ENCODE measurements at places on chromosomes 4 and X.

DNA sequence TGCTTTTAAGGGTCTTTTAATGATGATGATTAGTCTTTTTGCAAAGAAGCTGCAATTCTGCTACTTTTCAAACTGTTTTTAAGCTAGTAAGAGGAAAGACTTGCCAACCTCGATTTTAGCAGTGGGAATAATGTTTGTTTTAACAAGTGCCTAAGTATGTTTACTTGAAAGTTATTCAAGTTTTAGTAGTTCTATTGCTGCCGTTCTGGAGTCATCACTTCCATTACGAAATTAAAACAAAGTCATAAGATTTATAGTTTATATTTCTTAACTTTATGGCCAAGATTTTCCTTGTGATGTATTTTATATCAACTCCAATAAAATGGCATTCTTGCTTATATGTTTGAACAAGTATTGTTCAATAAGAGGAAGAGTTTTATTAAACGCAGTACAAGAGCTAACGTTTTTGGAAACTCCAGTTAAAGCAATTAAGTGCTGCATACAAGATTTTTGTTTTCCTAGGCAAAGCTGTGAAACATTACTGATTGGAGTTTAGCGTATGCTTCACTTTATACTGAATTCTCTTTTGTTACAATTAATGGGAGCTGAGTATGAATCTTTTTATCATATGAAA, 211.3 kb downstream of the TENM3 start:
- DNase-seq = no peak

- DNase-seq = no peak
Measured at GRCh38 chrX:18424482-18425198, 768 bp upstream of the CDKL5 start.

DNA sequence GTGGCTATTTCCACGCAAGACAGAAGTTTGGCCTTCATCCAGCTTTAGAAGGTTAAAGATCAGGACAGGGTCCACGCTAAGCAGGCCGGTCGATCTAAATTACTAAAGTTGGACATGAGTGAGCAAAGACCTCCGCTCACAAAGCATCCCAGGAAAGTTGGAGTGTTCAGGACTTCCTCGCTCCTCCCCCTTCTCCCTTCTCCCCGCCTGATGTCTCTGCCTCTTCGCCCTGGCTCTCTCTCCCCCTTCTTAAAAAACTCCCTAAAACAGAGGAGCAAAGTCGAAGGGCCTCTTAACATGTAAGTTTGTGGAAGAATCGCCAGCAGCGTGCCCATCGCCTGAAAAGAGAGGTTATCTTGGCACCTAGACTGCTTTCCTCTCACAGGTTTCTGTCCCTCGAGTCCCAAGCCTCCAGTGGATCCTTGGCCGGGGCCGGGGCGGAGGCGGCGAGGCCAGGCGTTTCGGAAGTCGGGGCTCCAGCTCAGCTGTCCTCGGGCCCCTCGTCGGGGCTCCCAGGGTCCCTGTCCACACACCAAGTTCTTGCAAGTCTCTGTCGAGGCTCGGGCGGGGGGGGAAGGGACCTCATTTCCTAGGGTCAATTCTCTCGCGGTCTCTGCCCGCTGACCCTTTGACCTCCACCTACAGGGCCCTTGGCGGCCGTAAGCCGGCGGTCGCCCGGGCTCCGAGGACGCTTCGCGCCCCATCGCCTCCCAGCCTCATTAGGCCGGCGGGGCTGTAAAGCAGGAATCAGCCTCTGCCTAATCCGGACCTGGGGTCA, 7.6 kb downstream of the ZIC3 start:
- no peak for DNase-seq

DNA sequence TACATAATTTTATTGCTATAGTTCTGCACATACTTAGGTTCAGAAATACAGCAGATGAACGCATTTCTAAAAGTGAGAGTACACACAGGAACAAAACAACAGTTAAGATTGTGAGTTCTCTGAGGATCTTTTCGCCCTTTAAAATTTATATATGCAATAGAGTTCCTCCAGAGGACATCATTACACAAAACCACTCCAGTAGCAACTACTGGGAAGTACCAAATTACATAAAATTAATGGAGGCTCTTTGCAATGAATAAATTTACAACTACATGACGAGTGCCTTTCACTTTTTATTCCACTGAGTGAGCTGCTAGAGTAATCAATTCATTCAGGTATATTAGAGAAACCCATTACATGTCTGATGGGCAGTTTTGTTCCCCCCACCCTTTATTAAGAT, 107.2 kb downstream of the PPP3CA start:
- no peak for DNase-seq

- peak; percentile 68 for DNase-seq
Measured at GRCh38 chr4:2954358-2955185, 8.6 kb downstream of the NOP14 start.

- no peak for DNase-seq
Measured at GRCh38 chr4:66284991-66285451, 614.7 kb upstream of the EPHA5 start.

GRCh38 chr4:112379306-112379705, 82.1 kb downstream of the ALPK1 start:
- DNase-seq = no peak

DNA sequence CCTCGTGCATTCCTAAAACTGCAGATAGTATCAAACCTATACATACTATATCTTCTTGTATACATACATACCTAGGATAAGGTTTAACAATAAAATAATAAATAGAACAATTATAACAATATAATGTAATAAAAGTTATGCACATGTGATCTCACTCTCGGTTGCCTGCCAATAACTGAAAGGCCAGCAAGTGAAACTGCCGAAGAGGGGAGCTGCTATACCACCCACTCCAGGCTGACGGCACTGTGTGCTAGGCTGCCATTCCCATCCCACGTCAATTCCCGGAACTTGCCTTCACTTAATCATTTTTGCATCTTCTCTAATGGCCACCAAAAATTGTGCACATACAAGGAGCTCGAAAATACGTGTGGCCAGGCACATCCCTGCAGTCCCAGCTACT, 451.1 kb upstream of the FAT1 start:
- no peak for DNase-seq

DNA sequence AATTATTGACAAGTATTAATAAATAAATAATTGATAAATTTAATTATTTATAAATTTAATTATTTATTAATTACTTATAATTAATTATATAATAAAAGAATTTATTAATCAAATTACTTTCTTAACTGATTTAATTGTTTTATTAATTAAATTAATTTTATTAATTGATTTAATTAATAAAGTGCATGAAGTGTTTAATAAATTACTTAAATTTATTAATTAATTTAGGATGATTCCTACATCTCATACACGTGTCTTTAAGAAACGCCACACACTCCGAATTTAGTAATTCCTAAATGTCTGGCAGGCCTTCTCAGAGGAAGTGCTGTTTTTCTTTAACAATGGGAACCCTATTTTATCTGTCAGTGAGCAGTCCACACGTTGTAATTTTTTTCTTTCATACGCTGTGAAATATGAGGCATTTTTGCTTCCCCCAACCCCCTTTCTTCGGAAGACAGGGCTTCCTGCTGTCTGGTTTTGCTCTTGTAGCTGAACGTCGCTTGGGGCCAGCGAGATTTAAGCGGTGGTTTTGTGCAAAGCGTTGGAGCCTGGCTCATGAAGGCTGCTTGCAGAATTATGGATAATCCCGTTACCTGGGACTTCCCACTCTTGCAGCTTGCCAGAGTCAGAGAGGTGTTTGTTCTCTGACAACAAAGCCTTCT, 46.8 kb downstream of the CRLF2 start:
- DNase-seq = no peak

DNA sequence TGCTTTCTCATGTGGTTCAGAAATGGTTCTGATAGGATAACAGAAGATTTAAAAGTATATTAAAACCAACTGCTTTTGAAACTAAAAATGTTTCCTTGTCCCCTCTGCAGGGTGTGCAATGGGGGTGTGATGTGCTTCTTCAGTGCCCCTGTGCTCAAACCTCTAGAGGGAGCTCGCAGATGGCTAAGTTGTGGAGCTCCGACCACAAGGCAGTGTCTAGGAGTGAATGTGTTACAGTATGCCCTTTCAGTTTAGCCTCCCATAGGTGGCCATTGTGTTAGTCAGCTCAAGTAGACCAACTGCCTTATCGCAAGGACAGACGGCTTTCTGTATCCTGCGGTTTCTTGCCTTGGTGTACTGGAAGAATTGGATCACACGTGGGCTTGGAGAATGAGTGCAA, 130.5 kb downstream of the TENT5D start:
- DNase-seq = no peak

- no peak for DNase-seq
Measured at GRCh38 chr4:124722071-124722470, 9.5 kb upstream of the ANKRD50 start.

- no peak for DNase-seq
Measured at GRCh38 chrX:30635630-30636029, 17.6 kb upstream of the GK start.

GRCh38 chrX:98956014-98956413, 1454.1 kb downstream of the PCDH19 start:
- no peak for DNase-seq

DNA sequence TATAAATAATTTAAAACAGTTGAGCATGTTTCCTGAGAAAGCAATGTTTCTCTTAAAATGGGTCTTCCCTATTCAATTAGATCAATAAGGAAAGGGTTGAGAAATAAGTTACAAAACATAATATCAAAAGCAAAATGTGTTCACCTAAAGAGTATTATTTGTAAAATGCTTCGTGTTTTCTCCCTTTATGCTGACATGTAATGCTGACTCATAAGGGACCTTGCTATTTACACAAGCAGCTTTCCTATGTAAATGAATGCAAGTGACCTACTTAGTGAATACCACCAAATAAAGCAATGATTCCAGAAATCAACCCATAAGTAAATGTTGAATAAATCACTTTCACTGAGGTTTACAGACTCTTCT, 91.5 kb downstream of the ELOVL6 start:
- no peak for DNase-seq

- no peak for DNase-seq
Measured at GRCh38 chr4:146959692-146960091, 14.0 kb upstream of the TTC29 start.

GRCh38 chr4:153771046-153771445, 11.2 kb upstream of the RNF175 start:
- no peak for DNase-seq

GRCh38 chr4:147596981-147597380, 20.2 kb upstream of the TMEM184C start:
- DNase-seq = no peak

GRCh38 chrX:20265726-20266681, 705 bp downstream of the RPS6KA3 start:
- peak; percentile 30 for DNase-seq

GRCh38 chr4:20761382-20761781, 61.1 kb downstream of the PACRGL start:
- DNase-seq = no peak

- no peak for DNase-seq
Measured at GRCh38 chrX:120144178-120144844, 14.1 kb upstream of the RHOXF2 start.

GRCh38 chr4:35933901-35934300, 310.4 kb downstream of the ARAP2 start:
- no peak for DNase-seq

- DNase-seq = peak; percentile 15
Measured at GRCh38 chr4:113673450-113673849, 88.1 kb downstream of the CAMK2D start.

DNA sequence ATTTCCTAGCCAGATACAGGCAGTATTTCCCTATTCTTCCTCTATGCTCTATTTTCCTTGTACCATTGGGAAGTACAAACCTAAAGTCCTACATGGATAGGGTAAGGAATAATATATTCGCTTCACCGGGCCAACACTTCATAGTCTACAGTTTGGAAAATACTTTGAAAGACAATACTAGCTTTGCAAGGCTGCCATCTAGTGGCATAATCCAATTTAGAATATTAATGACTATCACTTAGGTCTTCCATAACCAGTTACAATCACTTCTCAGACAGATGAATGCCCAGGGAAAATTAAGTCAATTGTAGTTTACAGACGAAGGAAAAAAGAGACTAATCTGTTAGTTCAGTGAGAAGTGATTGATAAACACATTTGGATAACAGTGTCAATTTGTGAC, 141.0 kb upstream of the FAM47C start:
- DNase-seq = no peak

DNA sequence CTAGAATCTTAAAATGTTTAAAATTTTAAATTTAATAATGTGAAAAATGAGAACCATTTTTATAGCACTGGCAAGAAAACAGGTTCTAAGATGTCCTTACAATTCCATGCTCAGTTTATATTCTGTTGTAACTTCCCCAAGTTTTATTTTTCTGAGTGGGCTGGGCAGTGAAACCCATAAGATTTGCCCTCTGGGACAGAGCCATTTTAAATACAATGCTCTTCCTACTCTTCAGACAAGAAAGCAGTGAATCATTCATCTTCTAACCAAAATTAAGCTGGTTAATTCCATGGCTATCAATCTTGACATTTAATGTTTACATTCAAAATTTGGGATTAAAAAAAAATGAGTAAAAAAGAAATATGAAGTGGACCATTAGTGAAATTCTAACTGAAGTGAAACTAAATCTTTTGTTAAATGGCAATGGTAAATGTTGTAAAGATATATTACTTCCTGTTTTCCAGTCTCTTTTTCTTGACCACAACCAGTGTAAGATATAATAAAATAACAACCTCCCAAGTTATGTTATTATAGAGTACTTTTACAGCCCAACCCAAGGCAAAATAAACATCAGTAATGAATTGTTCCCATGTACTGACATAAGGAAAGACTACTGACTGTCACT, 37.2 kb upstream of the PTPN13 start:
- no peak for DNase-seq

GRCh38 chr4:153573881-153574802, 108.0 kb downstream of the TMEM131L start:
- peak; percentile 40 for DNase-seq

DNA sequence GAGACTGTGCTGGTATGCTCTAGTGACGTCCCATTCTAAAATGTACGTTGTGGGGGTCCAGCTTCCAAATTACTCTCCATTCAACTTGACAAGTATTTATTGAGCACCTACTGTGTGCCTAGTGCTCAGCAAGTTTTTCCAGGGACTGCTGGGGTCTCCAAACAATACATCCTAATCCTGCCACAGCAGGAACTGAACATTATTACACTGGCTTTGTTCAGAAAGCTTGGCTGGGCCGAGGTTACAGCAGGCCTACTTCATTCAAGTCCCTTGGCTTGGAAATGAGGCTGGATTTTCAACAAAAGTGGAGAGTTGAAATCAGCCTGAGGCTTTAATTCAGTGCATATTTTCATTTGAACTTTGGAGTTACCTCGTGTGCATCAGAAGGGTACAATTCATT, 78.0 kb downstream of the GUCY2F start:
- DNase-seq = no peak

DNA sequence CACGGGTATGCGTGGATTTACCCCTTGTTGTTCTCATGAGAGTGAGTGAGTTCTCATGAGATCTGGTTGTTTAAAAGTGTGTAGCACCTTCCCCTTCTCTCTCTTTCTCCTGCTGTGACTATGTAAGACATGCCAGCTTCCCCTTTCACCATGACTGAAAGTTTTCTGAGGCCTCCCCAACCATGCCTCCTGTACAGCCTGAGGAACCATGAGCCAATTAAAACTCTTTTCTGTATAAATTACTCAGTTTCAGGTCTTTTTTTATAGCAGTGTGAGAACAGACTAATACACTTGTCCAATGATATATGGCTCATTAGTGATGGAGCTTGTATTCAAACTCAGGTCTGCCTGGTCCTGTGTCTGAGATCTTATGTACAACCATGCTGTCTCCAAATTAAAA, 28.5 kb upstream of the RTL3 start:
- no peak for DNase-seq

GRCh38 chr4:179076865-179077264, 1634.6 kb upstream of the AGA start:
- no peak for DNase-seq
